ENCODE measurements at places on chromosomes 1 and 21.

GRCh38 chr1:65309304-65310077, at the start of gene DNAJC6:
DNAJC6 (plus strand) TSS chr1:65309543; CDS start chr1:65309746, 203 bp downstream.
- peak; percentile 89 for DNase-seq

DNA sequence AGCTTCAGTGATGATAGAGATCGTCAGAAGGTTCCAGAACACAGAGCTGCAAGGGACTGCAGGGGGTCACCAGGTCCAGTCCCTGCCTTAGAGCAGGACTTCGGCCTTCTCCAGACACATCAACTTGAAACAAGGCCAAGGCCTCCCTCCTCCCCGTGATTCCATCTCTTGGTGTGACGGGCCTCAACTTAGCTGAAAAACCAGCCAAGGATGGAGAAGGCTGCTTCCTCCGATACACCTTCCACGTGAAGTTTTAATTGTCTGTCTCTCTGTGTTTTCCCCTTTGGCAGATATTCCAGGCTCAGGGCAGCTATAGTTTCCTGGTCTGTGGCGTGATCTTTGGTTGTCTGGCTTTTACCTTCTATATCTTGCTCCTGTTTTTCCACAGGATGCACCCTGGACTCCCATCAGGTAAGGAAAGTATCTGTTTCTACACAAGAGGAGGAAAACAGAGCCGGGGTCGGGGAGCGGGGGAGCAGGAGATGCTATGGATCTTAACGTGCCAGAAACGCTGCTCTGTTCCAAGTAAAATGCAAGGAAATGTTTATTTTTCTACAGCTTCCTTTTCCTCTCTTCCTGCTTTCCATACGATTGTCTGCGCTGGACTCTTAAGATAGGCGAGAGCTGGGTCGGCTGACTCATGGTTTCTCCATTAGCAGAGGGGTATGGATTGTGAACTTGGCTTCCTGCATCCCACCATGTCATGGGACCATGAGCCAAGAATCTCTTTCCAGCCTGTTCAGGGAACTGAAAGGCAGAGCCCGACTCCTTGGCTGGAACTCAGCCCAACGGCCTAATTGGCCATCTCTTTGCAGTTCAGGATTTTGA, 32.8 kb downstream of the ELK4 start:
- DNase-seq: no peak

DNA sequence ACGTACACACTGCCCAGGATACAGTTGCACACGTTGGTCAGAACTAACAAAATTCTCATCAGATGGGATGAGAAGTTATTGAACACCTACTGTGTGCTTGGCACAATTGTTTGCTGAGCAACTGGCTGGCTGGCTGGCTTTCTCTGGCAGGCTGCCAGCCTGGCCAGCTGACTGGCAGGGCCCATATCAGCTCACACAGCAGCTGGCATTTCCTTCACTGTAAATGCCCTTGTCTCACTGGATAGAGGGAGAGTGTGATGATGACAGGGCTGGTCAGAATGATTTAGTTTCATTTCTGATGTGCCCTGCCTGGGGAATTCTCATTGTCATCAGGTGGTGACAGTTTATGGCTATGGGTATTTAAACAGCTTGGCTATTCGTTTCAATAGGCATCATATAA, 15.8 kb downstream of the CAMK2N1 start:
- no peak for DNase-seq

DNA sequence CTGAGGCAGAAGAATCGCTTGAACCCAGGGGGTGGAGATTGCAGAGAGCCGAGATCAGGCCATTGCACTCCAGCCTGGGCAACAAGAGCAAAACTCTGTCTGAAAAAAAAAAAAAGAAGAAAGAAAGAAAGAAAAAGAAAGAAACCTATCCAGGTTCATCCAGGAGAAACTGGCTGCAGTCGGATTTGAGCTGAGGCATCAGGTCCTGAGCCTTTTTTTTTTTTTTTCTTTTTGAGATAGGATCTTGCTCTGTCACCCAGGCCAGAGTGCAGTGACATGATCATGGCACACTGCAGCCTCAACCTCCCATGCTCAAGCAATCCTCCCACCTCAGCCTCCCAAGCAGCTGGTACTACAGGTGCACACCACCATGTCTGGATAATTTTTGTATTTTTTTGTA, 22.5 kb upstream of the LUZP1 start:
- DNase-seq: no peak

DNA sequence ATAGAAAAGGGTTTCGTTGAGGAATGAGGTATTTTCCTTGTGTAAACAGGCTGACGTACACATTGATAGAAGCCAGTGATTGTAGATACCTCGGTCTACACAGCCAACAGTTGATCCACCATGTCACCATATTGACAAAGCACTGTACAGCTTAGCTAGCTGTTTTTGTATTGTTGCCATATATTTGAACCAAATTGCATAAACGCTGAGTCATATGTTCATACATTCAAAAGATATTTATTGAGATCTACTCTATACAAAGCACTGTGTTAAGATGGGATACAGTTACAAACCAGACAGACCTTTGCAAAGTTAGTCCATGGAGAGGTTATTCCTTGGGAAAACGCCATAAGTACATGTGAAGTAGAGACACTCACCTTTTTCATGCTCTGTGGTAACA, 132.4 kb upstream of the ATP1B1 start:
- DNase-seq: no peak

GRCh38 chr1:203599875-203600781, 26.5 kb upstream of the ATP2B4 start:
- DNase-seq: no peak

- no peak for DNase-seq
Observed at GRCh38 chr1:220789532-220790147, 2.9 kb downstream of the MTARC1 start.

GRCh38 chr1:53681977-53682685, 56.8 kb downstream of the GLIS1 start:
- DNase-seq: peak; percentile 88

DNA sequence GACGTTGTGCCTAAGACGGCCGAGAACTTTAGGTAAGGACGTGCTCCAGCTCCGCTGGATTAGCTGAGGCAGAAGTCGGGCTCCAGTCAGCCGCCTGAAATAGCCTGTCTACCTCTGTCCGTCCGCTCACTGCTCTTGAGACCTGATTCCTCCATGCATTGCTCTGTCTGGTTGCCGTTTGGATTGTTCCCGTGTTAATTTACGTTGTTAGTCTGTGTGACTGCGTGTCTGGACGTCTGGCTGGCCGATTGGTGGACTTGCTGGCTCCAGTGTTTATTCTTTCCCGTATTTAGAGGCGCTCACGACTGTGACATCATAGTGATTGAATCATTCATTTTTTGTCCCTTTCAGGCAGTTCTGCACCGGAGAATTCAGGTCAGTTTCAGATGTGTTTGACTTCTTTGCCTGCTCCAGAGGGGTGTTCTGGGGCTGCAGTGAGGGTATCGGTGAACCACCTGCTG, 684 bp downstream of the PPIH start:
- DNase-seq: no peak

GRCh38 chr1:110203021-110203661, 7.0 kb upstream of the KCNC4 start:
- peak; percentile 64 for DNase-seq

- no peak for DNase-seq
Observed at GRCh38 chr1:41468122-41468762, 16.2 kb downstream of the EDN2 start.

DNA sequence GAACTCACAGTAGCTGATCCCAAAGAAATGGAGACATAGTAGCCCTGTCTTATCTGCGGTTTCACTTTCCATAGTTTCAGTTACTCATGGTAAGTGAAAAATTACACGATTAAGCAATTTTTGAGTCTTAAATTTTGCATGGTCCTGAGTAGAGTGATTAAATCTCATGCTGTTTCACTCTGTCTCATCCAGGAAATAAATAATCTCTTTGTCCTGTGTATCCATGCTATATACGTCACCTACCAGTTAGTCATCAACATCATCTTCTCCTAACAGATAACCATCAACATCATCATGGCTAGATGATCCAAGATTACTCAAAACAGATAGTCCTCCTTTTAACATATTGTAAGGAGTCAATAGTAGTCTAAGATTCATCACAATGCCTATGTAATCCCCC, 1589.3 kb downstream of the BRINP3 start:
- DNase-seq: no peak

DNA sequence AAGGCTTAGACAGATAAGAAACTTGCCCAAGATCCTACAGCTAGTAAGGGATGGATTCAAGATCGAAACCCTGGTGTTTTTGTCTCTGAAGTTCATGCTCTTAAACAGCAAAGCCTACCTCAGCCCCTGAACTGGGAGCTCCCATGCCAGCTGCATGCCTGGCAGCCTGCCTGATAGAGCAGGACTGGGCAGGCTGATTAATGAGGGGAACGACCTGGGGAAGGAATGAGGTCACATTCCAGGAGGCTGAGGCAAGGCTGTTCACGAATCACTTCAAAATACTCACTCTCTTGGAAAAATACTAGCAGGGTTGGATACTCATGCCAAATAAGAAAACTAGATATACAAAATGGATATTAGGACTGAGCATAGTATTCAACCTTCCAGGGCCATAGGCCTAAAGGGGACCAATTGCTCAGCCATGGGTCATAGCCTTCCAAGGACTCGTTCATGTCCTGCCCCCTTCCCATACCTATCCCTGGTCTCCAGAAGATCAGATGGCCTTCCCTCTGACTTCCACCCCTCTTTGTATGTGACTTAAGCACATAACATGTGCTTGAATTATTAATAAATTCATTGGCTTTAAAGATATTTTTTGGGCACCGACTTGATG, 15.6 kb upstream of the TACSTD2 start:
- DNase-seq: peak; percentile 74

- peak; percentile 17 for DNase-seq
Observed at GRCh38 chr1:158496374-158496773, 24.4 kb downstream of the OR10R2 start.

DNA sequence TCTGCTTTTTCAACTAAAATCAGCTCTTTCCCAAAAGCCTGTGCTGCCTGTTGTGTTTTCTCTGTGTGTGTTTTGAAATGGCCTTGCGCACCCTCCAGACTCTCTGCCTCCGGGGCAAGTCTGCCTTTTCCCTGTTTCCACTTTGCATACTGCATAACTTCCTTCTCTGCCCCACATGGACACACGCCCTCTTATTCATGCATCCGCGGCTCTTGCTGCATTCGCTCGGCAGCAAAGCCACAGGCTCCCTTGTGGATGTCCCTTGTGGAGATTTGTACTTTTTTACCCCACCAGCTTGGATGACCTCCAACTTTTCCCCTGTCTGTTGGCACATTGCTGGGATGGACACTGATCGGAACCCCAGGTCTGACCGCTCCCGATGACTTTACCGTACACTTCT, 147.6 kb downstream of the ADSS2 start:
- DNase-seq: no peak

DNA sequence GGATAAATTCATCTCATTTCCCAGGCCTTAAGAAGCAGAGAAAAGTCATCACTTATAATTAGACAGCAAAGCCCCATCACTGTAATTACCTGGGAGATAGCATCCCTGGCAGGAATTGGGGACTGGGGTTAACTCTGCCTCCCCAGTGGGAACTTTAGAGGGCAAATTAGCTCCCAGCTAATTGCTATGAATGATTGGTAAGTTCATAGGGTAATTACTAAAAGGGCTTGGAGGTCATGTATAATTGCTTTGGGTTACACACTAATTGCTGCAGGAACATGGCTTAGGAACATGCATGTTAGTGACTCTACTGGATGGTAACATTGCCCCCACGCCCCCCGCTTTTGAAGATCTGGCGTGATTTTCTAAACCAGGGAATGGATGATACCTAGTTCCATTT, 64.8 kb downstream of the UBE2T start:
- DNase-seq: no peak

- DNase-seq: no peak
Observed at GRCh38 chr1:159008744-159009188, 941 bp upstream of the IFI16 start.

- DNase-seq: no peak
Observed at GRCh38 chr21:42417533-42417932, 13.8 kb downstream of the UBASH3A start.

GRCh38 chr1:245153552-245154428, 995 bp upstream of the KIF26B start:
- DNase-seq: peak; percentile 35

- DNase-seq: no peak
Observed at GRCh38 chr1:199174336-199174735, 535.5 kb downstream of the PTPRC start.

DNA sequence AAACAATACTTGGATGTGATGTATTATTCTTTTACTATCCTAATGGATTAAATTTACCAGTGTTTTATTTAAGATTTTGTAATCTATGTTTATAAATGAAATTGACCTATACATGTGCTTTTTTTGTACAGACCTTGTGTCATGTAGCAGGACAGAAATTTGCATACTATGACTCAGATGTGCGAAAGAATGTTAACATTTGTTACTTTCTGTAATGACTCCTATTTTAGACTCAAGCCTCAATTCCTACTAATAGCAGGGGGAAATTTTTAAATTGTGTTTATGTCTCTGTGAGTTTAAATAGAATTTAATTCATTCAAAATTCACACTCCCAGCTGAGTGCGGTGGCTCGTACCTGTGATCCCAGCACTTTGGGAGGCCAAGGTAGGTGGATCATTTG, 21.8 kb upstream of the RIMKLA start:
- DNase-seq: no peak

Data from iPS-NIHi11 (cell line).